ENCODE measurements at places on chromosomes 3 and 15.

DNA sequence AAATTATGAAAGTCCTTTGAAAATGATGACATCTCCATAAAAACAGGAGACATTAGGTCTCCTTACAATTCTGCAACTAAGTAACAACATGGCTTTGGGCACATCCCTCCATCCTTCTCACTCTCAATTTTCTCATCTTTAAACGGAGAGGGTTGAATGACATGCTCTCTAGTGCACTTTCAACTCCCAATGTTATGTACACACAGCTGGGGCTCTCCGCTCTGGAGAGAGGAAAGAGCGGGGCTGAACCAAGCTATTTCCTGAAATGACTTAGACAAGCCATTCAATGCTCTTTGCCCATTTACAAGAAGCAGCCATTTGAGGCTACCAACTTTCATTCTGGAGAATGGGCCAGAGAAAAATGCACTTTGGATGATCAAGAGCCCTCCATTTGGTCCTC lies 144.2 kb upstream of the BNIP2 start:
- no peak for DNase-seq

- no peak for DNase-seq
Measured at GRCh38 chr3:31606453-31606852, 73.7 kb downstream of the STT3B start.

DNA sequence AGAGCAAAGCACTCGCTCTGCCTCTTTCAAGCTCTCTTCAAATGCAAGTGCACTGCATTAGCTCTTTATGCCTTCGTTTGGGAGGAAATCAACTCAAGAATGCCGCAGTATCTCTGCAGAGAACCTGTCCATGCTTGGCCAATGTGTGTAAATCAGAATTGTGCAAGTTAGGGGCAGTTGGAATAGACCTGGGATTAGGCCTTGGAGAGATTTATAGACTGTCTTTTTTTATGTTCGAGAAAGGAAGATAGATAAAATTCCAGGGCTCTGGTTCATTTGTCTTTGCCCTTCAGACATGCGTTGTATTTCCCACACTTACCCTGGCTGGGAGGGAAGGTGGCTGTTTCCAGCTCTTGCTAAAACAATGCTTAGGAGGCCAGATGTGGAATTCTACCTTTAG lies 163.7 kb downstream of the MOBP start:
- no peak for DNase-seq

DNA sequence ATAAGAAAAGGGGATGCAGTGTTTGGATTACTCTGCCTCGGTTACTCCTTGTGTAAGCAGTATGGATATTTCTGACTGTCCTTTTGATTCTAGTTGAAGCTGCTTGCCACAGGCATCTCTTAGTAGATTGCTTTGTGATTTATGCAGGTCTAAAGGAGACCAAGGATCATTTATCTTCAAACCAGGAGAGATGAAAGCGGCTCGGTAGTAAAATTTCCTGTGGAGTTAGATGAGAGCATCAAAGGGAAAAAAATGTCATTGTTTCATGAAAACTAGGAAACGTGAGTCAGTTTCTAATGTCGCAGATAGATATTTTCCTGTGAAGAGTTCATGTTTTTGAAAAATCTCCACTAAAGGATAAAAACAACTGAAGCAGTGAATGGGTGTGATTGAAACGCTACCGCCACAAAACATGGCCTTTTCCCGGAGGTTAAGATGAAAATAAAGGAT lies 254.0 kb upstream of the TBL1XR1 start:
- no peak for DNase-seq

DNA sequence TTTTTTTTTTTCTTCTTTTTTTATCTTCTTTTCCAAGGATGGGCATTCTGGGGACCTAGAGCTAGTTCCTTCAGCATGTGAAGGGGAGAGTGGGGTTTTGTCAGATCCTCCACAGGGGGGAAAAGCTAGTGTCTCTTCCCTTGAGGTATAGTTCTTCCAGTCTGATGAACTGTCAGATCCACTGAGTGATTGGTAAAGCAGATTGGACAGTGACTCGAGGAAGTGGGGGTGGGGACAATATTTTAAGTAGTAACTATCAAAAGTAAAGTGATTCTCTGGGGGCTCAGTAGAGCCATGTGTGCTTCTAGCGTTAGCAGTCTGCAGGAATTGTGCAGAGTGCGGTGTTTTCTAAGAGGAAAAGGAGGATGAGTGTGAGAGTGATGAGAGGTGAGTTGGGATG lies 62.0 kb upstream of the TRIM71 start:
- DNase-seq, result no peak

GRCh38 chr3:42898896-42899675 lies 6.9 kb upstream of the ZNF662 start:
- DNase-seq, result no peak

DNA sequence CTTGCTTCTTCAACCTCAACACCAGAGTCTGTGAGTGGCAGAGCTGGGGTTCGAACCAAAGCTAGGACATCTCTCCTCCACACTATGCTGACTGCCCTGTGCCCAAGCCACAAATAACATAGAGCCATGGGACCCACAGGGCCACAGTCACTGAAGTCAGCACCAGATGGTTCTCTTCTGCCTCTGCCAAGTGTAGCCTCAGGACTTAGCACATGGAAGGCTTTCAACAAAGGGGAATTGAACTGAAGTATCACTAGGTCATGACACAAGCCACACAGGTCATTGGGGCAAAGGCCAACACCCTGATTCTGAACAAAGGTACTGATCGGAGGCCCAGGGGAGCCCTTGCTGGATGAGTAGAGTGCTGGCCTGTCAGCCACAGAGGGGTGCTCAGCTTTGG lies 83.6 kb downstream of the BDH1 start:
- DNase-seq, result no peak

- no peak for DNase-seq
Measured at GRCh38 chr15:77774350-77774749, 141.6 kb upstream of the LINGO1 start.

DNA sequence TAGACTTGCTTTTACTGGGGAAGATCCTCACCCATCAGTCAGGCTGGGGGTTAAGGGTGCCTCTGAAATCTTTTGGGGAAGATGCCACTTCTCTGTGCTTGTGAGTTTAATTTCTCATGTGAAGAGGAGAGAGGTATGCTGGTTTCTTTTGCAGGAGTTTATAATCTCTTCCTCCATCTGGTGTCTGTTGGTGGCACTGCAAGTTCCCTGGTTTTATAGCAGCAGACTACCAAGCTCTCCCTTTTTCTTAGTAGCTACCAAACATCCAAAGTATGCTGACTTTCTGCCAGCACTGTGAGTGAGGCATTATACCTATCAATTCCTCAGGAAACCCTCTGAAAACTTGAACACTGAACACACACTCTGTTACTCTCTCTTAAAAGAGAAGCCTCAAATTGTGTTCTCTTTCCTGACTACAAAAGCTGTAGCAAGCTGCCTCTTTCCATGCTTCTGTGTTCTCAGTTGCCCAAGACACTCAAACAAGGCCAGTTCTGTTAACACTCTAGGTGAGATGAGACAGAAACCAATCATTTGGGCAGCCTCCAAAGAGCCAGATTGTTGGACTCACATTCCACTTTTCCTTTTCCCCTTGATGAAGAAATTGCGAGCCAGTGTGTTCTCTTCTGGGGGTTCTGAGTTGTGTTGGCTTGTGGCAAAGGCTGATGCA lies 299.5 kb downstream of the GAP43 start:
- DNase-seq, result no peak

- DNase-seq, result no peak
Measured at GRCh38 chr15:90334304-90334731, 17.8 kb upstream of the ZNF774 start.

GRCh38 chr15:82709421-82710207 lies at the start of gene AP3B2:
Gene AP3B2 (minus strand): TSS chr15:82709875. CDS start chr15:82709706, 169 bp downstream.
- peak; percentile 73 for DNase-seq

- DNase-seq, result no peak
Measured at GRCh38 chr3:190591080-190591479, 77.2 kb downstream of the IL1RAP start.

DNA sequence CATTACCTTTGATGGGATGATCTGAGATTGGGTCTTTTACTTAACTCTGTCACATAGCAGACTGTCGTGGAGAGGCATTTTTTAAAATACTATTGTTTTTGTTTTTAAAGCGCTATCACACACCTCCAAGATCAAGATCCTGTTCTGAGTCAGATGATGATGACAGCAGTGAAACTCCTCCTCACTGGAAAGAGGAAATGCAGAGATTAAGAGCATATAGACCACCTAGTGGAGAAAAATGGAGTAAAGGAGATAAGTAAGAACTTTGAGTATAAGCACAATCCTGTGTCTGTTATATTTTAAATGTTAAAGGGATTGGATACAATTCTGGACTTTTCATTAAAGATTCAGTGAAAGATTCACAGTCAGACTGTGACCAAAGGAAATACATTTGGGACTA lies 18.4 kb upstream of the ZBTB47 start:
- no peak for DNase-seq

GRCh38 chr15:32651229-32651837 lies 9.8 kb downstream of the SCG5 start:
- peak; percentile 37 for DNase-seq

GRCh38 chr3:183195266-183195665 lies 32.7 kb upstream of the LAMP3 start:
- DNase-seq, result no peak

GRCh38 chr3:136804141-136804540 lies 14.8 kb upstream of the SLC35G2 start:
- no peak for DNase-seq

DNA sequence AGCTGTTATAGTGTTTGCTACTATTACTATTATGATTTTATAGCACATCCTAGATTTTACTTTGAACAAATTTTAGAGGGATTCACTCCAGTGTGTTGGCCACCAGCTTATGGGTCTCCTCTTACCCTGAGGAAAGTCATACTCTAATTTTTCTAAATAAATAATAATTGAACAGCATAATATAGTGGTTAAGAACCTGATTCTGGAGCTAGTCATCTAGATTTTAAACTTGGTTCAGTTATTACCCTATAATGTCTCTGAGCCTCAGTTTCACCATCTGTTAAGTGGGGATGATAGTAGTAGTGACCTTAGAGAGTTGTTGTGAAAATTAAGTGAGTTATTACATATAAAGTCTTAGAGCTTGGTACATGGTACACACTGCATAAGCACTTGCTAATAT lies 30.7 kb upstream of the TOPAZ1 start:
- DNase-seq, result no peak

DNA sequence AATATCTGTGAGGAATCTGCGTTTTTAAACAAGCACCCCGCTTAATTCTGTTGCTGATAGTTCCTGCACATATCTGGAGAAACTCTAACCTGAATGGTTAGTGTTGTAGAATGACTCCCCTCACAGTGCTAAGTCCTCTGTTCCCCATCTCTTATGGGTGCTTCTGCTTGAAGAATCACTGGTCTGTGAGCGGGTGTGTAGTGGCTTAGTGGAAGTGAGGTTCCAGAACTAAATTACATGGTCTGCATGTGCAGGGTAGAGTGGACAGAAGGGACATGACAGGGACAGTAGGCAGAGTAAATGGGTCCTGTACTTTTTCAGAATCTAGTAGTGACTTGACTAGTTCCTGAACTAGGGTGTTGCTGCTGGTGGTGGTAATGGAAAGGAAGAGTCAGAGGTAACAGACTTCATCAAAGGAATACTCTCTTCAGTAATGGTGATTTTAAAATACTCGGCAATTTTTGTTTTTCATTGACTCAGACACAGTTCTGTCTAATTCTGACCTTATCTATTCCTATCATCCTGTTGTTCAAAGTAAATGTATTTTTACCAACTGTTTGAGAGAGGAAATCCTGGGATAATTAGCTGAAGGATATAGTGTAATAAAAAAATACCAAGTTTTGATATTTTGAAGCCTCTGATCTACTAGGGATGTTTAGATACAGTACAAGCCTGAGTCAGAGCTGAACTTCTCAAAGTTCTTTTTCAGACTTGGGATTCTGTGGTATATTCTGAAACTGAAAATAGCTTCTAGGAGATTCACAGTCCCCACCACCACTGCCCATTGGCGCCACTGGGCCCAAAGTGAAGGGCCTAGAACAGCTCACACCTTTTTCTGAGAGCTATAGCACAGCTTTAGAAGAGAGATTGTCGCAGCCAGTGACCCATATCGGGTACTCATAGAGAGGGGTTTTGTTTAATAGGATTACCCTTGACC lies 55.5 kb downstream of the FNDC3B start:
- no peak for DNase-seq

- no peak for DNase-seq
Measured at GRCh38 chr3:166531730-166532129, 694.5 kb upstream of the BCHE start.

DNA sequence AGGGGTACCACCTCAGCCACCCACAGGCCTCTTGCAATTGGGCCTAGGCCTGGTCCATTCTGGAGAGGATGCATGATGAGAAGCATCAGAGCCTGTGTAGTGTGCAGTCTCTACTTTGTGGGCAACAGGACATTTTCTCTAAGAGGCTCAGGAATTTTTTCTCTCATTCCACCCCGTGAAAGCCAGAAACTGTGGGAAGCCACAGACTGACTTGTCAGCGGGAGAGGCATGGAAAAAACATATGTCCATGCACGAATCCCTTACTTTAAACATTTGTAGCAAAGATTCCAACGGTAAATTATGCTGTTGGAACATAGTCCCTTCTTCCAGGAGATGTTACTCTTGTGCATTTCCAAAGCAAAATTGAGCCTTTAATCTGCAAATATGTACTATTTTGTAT lies 196.5 kb downstream of the KLHL25 start:
- DNase-seq, result no peak

GRCh38 chr15:74865316-74865715 lies 7.8 kb downstream of the SCAMP2 start:
- no peak for DNase-seq

DNA sequence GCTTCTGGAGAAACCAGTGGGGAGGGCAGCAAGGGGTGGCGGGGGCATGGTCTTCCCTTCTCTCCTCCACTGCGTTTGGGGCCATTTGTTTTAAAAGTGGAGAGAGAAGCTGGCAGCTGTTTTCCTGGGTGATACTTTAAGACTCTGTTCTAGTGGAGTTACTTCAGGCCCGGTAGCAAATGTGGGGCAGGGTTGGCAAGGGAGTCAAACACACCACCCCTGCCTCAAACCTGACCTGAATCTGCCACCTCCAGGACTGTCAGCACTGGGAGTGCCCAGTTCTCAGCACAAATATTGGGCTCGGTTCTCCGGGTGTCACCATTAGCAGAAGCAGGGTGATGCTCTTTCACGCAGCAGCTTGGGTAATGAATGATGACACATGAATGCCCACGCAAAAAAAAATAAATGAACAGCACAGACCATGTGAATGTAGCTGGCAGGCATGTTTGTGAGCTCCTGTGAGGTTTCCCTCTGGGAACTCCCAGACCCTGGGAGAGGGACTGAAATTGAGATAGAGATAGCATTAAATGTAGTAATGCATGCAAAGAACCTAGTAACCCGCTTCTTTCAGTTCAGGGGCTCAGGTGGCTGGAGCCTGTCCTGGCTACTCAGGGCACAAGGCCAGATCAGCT lies 424.0 kb downstream of the MCTP2 start:
- DNase-seq, result no peak

- no peak for DNase-seq
Measured at GRCh38 chr3:73228000-73228399, 166.5 kb downstream of the EBLN2 start.

Data from stimulated activated CD4-positive, alpha-beta T cell treated with anti-CD3 and anti-CD28 coated beads, Interleukin-4, amount 100 ng/mL, for 1 hour (primary cell).